ENCODE measurements at places on chromosomes 5 and 9.
A peak's percentile ranks its signal among the peaks of the same experiment; 100 is the strongest.

- DNase-seq = no peak
These were observed 512.9 kb upstream of the KLF4 start for GRCh38 chr9:108002371-108002956.

GRCh38 chr5:65262649-65263059 is 219.1 kb downstream of the ADAMTS6 start:
- no peak for DNase-seq

GRCh38 chr9:111720174-111720573 is 58.8 kb downstream of the GNG10 start:
- DNase-seq = no peak

DNA sequence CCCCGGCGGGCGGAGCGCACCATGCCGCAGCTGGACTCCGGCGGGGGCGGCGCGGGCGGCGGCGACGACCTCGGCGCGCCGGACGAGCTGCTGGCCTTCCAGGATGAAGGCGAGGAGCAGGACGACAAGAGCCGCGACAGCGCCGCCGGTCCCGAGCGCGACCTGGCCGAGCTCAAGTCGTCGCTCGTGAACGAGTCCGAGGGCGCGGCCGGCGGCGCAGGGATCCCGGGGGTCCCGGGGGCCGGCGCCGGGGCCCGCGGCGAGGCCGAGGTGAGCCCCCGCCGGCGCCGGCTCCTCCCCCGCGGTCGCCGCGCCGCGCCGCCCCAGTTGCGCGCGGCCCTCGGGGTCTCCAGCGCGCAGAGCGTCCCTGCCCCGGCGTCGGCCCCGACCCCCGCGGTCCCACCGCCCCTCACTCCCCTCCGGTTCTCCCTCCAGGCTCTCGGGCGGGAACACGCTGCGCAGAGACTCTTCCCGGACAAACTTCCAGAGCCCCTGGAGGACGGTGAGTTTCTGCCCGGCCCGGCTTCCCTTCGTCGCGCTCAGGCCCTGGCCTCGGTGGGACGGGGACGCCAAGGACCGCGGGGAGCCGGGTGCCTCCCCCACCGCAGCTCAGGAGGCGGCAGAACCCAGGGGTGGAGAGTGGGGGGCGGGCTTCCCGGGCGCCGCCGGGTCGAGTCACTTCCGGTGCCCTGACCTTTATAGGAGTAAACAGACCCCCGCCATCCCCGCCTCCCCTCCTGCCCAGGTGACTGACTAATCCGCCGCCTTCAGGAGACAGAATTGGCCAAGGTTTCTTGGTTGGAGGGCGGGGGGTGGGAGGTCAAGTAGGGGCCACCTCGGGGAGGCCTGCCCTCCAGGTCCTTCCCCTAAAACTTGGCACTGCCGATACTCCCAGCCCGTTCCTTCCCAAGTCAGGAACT is 665 bp downstream of the TCF7 start:
- DNase-seq = peak; percentile 79

DNA sequence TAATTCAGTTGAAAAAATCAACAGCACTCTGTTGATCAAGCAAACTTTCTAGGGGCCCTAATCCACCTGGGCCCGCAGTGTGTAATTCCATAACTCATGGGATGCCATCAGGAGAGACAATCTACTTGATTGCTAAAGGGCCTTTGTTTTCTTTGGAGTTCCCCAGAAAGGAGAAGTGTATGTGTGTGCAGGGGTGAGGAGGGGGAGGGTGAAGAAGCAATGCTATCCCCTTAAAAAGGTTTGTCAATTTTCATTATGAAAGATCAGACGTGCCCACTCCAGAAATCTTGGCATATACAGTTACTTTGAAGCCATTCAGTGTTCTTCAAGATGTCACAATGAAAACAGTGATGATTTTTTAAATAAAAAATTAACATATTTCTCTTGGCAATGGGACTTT is 6.2 kb downstream of the PARP8 start:
- no peak for DNase-seq

DNA sequence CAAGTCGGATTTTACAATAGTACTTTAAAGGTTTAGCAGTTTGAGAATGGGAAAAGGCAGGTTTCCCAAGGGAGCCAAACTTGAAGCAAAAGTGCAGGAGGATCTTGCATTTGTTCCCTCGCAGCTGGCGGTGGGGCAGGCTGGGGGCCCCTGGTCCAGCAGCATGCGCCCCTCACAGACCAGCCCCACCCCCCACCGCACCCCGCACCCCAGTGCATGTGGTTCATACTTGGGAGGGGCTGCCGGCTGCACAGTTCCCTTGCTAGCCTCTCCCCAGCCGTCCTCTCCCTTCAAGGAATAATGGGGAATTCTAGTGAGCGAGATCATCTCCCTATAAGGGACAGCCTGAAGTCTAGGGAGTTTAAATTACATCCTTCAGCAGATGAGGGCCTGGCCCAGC is 273.1 kb upstream of the IRX2 start:
- DNase-seq = no peak

DNA sequence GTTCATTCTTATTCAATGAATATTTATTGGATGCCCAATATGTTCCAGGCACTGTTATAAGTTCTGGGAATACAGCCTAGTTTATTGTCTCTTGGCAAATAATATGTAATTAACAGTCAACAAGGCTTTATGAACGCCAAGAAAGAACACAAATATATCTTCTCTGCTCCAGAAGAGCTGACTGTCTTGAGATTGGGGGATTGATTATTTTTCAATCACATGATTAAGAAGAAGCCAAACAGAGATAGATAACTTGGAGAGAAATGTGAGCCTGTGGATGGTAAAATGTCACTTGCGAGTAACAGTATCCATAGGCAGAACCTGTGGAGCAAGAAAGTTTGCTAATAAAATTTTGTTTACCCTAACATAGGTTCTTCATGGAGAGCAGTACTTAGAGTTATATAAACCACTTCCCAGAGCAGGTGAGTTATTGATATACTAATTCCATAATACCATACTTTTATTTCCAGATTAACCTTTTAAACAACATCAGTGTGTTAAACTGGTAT is 49.4 kb downstream of the HSD17B4 start:
- no peak for DNase-seq

- no peak for DNase-seq
These were observed 23.9 kb downstream of the DCANP1 start for GRCh38 chr5:135423146-135423845.

- DNase-seq = no peak
These were observed 128.6 kb downstream of the ASTN2 start for GRCh38 chr9:117286245-117286644.
